Calu3 (cell line): ENCODE measurements at places on chromosomes 5 and 9.

DNA sequence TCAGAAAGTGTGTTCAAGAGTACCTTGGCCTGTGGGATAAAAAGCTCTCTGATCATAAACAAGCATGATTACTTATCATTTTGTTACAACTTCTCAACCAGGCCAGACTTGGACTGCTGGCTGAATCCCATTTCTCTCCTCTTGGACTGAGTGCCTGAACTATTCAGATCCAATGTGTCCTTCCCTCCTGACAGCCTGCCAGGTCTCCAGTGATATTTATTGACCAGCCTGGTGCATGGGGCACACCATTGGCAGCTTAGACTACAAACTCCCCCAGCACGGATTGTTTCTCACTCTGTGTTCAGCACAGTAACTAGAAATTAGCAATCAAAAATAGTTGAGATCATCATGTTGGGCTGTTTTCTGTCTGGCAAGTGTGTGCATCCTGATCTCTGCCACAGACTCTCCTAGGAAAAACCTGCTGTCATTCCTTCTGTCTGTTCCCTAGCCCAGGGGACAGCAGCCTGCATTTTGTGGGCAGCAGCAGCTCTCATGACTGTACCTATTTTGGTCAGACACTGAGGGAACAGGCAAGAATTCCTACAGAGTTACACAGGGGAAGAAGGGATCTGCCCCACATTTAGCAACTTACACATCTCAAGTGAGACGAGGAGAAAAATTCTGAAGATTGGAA lies 348.1 kb downstream of the ADAMTS6 start:
- no peak overlapping the region for H3K27ac ChIP-seq
- DNase-seq, result no peak
- no peak overlapping the region for H3K4me3 ChIP-seq
- no peaks in the 10 kb centered on the region for H3K27me3 ChIP-seq

DNA sequence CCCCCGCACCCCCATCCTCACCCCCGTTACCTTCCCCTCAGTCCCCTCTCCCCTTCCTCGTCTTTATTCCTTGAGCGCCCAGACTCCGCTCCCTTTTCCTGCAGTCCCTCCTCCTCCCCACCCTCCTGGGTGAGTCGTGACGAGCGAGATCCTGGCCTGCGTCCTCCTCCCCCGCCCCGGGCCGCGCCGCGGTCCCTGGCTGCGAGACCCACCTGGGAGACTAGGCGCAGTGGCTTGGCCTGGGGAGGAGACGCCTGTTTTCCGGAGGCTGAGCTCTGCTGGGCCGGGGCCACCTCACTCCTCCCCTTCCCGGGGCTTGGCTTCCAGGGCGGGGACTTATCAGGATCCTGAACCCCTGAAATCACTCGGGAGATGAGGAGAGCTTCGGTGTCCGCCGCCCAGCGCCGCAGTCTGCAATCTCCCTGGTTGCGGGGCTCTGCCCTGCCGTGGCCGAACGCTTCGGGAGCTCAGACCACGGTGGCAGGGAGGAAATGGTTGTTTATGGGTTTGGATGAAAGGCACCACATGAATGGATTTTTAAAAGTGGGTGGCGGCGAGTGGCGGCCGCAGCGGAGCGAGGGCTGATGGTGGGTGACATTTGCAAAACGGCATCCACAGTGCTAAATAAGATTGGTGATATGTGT lies 984 bp downstream of the STXBP1 start:
- H3K27me3 ChIP-seq, result peaks cover 28% of the 10 kb centered on the region
- no peak overlapping the region for H3K27ac ChIP-seq
- peaks cover 16% of the 10 kb centered on the region for H3K36me3 ChIP-seq
- DNase-seq, result peak; percentile 18
- peak overlapping the region; percentile 72 for H3K4me3 ChIP-seq
- peaks cover 9% of the 10 kb centered on the region for H3K4me1 ChIP-seq

- no peak overlapping the region for H3K27ac ChIP-seq
- no peak for DNase-seq
- no peak overlapping the region for H3K4me3 ChIP-seq
- H3K36me3 ChIP-seq, result peaks cover 43% of the 10 kb centered on the region
- H3K4me1 ChIP-seq, result no peaks in the 10 kb centered on the region
Observed at GRCh38 chr9:133474215-133474614, 4.7 kb downstream of the SLC2A6 start.

GRCh38 chr9:136329211-136329627 lies 1.9 kb downstream of the GPSM1 start:
- H3K27ac ChIP-seq, result no peak overlapping the region
- DNase-seq, result no peak
- no peak overlapping the region for H3K4me3 ChIP-seq
- no peaks in the 10 kb centered on the region for H3K4me1 ChIP-seq
- no peaks in the 10 kb centered on the region for H3K36me3 ChIP-seq

DNA sequence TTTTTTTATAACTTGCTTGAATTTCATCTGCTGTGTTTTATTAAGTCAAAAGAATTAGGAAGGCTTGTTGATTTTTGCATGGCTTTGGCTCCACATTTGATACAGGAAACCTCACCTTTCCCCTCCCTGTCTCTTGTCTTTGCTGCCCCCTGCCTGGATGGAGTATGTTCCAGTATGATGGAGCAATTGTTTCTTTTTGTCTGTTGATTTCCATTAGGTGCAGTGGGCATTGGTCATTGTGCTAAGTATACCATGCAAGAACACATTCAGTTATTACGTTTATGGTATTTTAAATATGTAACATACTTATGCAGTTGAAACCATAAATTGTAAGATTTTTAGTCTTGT lies 19.6 kb downstream of the TJP2 start:
- peaks cover 19% of the 10 kb centered on the region for H3K4me1 ChIP-seq
- no peak overlapping the region for H3K4me3 ChIP-seq
- no peaks in the 10 kb centered on the region for H3K27me3 ChIP-seq
- H3K36me3 ChIP-seq, result peaks cover 6% of the 10 kb centered on the region
- no peak overlapping the region for H3K27ac ChIP-seq

DNA sequence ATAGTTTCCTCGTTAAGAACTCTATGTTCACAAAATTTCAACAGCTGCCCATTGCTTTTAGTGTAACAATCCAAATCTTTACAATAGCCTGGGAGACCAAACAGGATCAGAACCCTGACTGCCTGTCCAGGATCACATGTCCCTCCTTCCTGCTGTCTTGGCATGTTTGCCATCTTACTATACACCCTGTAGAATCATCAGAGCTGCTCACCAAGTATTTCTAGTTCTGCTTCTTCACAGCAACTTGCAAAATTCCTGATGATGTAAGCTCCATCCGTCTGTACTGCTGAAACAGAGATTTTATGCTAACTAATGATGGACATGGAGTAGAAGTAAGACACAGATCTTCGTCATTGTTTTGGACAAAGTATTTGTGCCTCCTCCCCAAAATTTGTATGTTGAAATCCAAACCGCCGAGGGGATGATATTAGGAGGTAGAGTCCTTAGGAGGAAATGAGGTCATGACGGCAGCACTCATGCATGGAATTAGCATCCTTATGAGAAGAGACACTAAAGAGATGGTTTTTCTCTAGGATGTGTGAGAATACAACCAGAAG lies 464.9 kb upstream of the BRINP1 start:
- DNase-seq, result no peak
- H3K36me3 ChIP-seq, result no peaks in the 10 kb centered on the region
- no peak overlapping the region for H3K27ac ChIP-seq
- no peak overlapping the region for H3K4me3 ChIP-seq
- H3K4me1 ChIP-seq, result no peaks in the 10 kb centered on the region
- H3K27me3 ChIP-seq, result no peaks in the 10 kb centered on the region

- peaks cover 8% of the 10 kb centered on the region for H3K4me1 ChIP-seq
- DNase-seq, result no peak
- H3K4me3 ChIP-seq, result no peak overlapping the region
- H3K36me3 ChIP-seq, result no peaks in the 10 kb centered on the region
- H3K27ac ChIP-seq, result no peak overlapping the region
- no peaks in the 10 kb centered on the region for H3K27me3 ChIP-seq
Observed at GRCh38 chr5:78992146-78992545, 7.0 kb upstream of the ARSB start.

DNA sequence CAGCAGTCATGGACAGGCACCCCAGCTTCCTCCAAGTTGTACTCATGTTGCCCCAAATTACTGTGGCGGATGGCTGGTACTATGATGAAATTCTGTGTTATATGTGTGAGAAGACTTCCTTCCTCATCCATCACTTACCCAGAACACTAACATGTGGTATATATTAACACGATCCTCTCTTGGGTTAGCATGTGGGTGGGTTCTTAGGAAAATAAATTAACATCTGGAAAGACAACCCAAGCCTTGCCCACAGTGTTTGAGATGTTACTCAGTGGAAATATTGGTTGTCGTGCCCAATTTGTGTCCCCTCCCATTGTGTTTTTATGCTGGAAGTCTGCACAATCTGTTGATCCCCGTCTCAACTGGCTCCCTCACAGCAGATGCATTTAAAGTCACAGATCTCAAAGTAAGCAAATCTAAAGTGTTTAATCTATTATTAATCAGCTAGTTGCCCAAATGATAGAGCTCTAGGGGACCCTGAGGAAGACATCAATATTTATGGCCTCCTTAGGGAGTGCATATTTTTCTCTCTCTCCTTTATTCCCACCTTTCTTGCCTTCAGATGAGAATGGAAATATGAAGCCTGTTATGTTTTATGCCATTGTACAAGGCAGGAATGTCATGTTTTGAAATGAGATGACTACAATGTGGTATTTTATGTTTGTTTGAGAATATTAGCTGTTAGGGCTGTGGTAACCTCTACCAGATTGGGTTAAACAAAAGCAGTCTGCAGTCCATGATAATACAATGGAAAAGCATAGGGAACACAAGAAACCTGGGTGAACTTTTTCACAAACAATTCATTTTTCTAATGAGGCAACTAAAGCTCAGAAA lies 93.9 kb downstream of the GRIA1 start:
- H3K4me1 ChIP-seq, result no peaks in the 10 kb centered on the region
- no peak overlapping the region for H3K4me3 ChIP-seq
- no peak overlapping the region for H3K27ac ChIP-seq

DNA sequence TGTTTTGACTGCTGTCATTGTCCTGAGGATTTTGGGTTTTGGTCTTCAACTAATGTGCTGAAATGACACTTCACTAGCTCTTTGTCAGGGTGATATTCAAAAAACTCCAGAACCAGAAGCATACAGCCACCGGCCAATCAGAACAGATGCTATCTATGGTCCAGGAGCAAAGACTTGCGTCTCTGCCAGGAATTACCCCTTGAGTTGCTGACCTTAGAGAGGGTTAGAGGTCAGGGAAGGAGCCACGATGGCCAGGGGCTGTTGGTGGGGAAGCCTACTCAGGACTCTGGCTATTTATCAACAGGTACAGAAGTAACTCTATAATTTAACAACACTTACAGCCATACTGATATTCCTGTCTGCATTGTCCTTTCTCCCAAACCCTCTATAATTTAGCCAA lies 356.8 kb downstream of the EFNA5 start:
- DNase-seq, result no peak
- no peak overlapping the region for H3K4me3 ChIP-seq
- no peaks in the 10 kb centered on the region for H3K36me3 ChIP-seq
- H3K27me3 ChIP-seq, result no peaks in the 10 kb centered on the region

GRCh38 chr5:178274781-178275537 lies 42.4 kb upstream of the PHYKPL start:
- H3K36me3 ChIP-seq, result no peaks in the 10 kb centered on the region
- H3K4me3 ChIP-seq, result no peak overlapping the region
- H3K4me1 ChIP-seq, result peaks cover 9% of the 10 kb centered on the region

DNA sequence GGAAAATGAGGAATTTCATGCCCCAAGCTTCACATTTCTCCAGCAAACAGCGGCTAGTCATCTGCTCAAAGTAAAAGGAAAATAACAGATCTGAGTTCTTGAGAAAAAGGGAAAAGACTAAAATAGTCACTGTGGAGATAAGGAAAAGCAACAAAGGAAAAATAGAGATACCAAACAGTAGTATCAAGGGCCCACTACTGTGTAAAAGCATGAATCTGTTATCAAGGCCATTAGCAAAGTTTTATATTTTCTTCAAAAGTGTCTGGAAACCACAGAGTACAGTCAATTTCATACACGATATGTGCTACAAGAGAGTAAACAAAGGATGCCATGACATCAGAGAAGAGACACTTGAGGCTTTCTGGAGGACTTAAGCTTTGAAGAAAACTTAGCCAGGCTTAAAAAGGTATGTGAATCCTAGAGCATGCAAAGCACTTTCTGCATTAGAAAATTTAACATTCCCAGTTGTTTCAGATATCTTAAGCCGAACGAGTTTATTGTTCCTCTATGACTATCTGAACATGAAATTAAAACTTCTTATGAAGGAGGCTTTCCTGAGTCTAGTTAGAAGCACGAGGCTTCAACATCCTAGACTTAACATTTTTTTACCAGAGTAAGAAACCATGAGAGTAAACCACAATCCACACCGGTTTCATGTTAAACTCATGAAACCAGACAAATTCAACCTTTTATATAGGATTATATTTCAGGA lies 1.2 kb downstream of the TTC33 start:
- H3K27ac ChIP-seq, result no peak overlapping the region
- H3K36me3 ChIP-seq, result no peaks in the 10 kb centered on the region
- DNase-seq, result no peak
- no peaks in the 10 kb centered on the region for H3K27me3 ChIP-seq
- H3K4me3 ChIP-seq, result no peak overlapping the region

DNA sequence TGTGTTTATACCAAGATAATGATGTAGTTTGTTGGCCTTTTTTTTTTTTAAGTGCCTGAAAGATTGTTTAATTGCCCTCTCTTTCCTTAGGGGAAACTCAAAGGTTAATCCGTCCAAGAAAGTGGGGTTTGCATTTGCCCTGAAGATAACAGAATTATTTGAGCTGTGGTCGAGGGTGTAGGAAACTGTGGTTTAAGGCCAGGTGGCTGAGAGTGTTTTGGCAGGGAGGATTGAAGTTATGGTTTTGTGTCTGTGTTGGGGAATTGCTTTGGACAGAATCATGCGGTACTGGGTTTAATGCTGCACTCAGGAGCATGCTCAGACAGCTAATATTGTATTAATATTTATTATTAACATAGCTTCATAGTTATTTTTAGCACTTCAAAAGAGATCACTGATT lies 509.8 kb downstream of the EBF1 start:
- H3K27ac ChIP-seq, result no peak overlapping the region
- H3K27me3 ChIP-seq, result no peaks in the 10 kb centered on the region
- H3K4me3 ChIP-seq, result no peak overlapping the region
- DNase-seq, result no peak

DNA sequence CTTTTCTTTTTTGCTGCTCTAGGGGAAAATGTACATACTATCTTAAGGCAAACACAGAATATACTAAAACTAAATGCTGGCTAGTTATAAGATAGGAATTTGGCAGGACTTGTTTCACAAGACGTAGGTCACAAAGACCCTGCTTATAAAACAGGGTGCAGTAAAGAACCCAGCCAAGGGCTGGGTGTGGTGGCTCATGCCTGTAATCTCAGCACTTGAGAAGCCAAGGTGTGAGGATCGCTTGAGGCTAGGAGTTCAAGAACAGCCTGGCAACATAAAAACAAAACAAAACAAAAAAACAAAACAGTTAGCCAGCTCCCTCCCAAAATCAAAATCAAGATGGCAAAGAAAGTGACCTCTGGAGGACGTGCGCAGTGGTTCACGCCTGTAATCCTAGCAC lies 49.5 kb upstream of the DENND4C start:
- H3K4me1 ChIP-seq, result no peaks in the 10 kb centered on the region
- no peak for DNase-seq
- no peak overlapping the region for H3K27ac ChIP-seq
- H3K36me3 ChIP-seq, result no peaks in the 10 kb centered on the region
- no peaks in the 10 kb centered on the region for H3K27me3 ChIP-seq
- H3K4me3 ChIP-seq, result no peak overlapping the region

GRCh38 chr5:2523180-2523579 lies 228.3 kb downstream of the IRX2 start:
- no peak overlapping the region for H3K27ac ChIP-seq
- H3K4me3 ChIP-seq, result no peak overlapping the region
- no peaks in the 10 kb centered on the region for H3K36me3 ChIP-seq
- no peaks in the 10 kb centered on the region for H3K27me3 ChIP-seq

GRCh38 chr5:166758151-166758550 lies 1533.3 kb upstream of the WWC1 start:
- H3K27me3 ChIP-seq, result no peaks in the 10 kb centered on the region
- no peak overlapping the region for H3K4me3 ChIP-seq
- no peaks in the 10 kb centered on the region for H3K4me1 ChIP-seq
- no peak for DNase-seq
